Glomerular endothelial cell (primary cell): ENCODE measurements at places on chromosomes 2 and 18.

DNA sequence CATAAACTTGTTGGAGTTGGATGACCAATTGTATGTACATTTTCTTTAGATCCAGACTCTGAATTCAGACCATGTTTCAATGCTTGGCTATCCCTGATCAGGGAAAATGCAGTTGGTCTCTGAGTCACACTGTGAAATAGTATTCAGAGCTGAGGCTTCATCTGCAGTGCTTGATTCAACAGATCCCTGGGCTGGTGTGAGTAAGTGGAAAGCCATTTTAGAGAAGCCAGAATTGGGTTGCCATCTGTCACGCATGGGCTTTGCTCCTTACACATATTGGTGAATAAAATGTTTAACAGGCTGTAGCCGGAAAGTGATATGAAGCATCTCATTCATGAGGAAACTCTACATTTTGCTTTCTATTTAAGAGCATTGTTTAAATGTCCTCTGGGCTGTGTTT, 50.0 kb upstream of the ACYP2 start:
- DNase-seq: no peak

DNA sequence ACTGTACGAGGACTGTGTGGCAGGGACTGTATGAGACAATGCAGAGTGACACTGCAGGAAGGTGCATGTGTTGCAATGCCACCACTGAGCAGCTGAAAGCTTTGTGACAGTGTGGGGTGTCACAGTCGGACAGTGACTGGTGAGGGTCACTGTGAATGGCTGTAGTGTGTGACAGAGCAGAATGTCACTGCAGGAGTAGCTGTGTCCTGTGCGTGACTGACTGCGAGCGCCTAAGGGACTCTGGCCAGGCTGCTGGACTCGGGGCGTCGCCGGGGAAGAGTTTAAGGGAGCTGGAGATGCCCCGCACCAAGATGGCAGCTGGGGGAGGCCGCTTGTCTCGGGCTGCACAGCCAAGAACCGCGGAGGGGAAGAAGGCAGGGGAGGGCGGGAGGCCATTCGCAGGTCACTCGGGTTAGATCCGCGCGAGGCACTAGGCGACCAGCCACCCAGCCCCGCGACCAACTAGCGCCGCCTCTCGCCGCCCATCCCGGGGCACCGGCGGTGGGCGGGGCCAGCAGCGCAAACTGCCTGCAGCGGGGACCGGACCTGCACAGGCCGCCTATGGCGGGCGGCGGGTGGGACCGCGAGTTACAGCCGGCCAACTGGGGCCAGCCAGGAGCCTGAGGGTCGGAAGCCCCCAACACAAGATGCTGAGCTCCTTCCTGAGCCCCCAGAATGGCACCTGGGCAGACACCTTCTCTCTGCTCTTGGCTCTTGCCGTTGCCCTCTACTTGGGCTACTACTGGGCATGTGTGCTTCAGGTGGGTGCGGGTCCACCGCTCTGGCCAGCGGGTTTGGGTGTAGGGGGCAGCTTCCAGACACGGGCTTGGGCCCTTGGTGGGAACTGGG, at the start of gene ABHD1:
Gene ABHD1, plus strand, starts transcription at position 514 of the 849 bp plus-strand sequence. Its CDS starts 134 bp downstream, at position 648.
- DNase-seq: no peak

- no peak for DNase-seq
Observed at GRCh38 chr2:40666398-40666797, 214.5 kb upstream of the SLC8A1 start.

DNA sequence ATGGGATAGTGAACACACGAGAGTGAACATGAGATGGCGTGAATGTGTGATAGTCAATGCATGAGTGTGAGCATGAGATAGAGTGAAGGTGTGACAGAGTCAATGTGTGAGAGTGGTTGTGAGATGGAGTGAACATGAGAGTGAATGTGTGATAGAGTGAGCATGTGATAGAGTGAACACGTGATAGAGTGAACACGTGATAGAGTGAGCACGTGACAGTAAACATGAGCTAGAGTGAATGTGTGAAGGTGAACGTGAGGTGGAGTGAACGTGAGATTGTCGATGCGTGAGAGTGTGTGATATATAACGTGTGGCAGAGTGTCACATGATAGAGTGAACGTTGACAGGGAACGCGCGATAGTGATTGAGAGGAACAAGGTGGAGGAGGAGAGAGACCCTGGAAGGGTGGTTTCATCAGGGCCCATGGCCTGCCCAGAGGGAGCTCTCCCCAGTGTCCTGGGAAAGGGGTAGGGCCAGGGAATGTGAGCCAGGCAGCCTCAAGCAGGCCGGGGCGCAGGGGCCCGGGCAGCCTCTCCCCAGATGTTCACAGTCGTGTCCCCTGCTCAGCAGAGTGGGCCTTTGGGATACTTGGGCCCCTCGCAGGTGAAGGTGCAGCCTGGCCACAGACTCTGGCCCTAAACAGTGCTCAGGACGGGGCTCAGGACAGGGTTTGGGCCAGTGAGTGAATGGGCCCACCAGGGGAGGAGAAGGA, 516.9 kb downstream of the EIPR1 start:
- DNase-seq: no peak

DNA sequence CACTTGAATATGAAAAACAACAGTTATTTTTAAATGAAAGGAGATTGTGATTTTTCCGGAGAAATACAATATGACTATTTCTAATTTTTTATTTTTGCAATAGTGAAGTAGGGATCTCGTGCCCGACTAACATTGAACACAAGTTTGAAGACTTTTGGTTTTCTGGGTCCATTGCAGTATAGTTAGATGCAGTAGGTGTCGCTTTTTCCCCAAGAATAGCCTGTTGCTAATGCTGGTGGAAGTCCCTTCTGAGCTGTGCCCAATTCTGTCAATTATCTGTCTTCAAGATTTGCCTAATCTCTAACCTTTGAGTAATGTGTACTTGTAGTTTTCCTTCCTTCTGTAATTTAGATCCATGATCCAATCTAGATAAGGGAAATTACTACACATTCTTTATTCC, 36.5 kb downstream of the SEMA4F start:
- DNase-seq: peak; percentile 36
